ENCODE measurements at places on chromosomes 16 and 17.

DNA sequence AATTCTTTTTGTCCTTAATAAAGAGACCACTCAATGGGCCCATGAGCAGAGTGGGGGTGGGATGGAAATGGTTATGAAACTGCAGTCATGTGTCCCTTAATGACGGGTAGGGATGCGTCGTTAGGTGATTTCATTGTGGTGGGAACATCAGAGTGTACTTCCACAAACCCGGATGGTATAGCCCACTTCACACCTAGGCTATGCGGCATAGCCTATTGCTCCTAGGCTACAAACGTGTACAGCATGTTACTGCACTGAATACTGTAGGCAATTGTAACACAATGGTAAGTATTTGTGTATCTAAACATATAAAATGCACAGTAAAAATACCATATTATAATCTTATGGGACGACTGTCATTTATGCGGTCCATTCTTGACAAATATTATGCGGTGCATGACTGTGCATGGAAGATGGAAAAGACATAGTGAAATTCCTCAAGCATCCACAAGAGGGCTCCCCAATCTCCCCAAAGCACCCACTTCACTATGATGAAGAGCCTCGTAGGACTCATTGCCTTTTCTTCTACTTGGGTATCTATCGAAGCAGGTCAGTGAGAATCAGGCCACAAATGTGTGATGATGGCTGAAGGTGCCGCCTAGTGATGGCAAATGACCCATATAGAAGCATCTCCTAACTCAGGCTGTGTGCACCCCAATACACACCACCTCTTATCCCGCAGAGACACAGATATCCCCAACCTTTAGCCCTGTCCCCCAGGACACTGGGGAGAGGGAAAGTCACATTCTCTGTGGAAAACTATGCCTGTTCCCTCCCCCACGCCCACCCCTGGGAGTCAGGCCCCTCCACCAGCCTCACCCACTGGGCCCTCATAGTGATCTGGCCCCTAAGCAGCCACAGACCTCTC is 43.5 kb downstream of the TBX21 start:
- DNase-seq, result no peak

GRCh38 chr16:80447241-80447640 is 93.6 kb upstream of the DYNLRB2 start:
- DNase-seq, result peak; percentile 61

DNA sequence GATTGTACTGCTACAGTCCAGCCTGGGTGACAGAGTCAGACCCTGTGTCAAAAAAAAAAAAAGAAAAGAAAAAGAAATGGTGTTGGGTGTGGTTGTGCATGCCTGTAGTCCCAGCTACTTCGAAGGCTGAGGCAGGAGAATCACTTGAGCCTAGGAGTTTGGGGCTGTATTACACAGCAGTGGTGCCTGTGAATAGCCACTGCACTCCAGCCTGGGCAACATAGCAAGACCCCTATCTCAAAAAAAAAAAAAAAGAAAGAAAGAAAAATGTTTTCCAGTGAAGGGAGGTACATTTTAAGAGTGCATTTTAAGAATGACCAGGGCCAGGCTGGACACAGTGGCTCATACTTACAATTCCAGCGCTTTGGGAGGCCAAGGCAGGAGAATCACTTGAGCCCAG is 6.3 kb downstream of the ARL2BP start:
- DNase-seq, result no peak

- DNase-seq, result no peak
Measured at GRCh38 chr17:48738803-48739526, 10.4 kb upstream of the HOXB13 start.

- DNase-seq, result no peak
Measured at GRCh38 chr16:48393485-48394354, 8.5 kb upstream of the SIAH1 start.

DNA sequence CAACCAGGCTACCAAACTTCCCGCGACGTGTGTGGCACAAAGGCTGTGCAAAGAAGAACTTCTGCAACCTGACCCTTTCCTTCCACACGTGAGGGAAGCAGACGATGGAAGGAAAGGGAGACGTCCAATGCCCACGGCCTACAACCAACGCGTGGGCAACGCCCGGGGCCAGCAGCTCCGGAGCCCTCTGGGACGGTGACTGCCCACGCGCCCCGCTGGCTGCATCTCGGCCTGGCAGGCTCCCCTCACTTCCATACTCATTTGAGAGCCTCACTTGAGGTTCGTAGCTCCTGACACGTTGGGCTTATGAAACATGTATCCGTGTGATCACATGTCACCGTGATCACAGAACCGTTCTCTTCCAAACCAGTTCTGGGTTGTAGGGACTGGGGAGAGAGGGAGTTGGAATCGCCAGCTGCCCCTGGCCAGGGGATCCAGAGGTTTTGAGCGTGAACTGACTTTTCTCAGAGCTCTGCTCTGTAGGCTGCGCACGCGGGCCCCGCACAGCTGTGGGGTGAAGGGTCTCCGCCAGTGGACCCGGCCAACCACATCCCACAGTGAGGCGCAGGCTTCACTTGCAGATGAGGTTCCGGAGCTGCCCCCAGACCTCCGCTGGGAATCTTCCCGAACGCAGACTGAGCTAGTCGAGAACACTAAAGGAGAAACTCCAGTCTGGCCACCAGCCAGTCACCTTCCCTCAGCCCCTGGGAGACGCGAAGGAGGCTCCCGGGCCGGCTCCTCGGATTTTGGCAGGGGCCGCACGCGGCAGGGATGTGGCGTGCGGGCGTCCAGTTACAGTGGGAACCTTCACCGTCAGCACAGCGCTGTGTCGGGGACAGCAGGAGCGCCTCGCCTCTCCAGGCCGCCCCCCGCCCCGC is 1.0 kb downstream of the LMF1 start:
- peak; percentile 49 for DNase-seq

DNA sequence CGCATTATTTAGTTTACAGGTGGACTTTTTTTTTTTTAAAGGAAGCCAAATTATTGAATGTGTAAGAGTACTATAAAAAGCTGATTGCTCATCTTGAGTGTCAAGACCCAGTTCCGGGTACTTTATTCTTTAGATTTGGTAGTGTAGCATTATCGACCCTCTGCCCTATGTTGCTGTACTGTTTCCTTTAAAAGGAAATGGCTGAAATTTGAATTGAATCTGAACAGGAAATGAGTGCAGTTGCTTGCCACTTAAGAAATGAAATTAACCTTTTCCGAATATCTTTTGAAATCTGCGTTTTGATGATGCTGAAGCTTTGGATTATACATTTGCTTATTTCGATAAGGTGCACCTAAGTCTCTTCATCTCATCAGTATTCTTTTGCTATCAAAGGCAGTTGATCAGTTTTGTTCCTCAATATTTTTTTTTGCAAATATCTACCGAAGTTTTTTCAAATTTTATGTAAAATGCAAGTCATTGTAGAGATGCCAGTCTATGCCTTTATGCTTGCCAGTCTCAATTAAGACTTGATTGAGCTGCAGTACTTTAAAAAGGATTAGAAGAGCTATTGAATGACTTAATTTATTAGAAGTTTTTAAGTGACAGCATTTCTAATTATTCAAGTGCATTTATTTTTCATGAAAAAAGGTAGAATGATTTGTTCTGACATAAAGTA is 1.8 kb downstream of the GGNBP2 start:
- DNase-seq, result no peak

- DNase-seq, result no peak
Measured at GRCh38 chr16:78623796-78624195, 524.3 kb downstream of the WWOX start.

- DNase-seq, result no peak
Measured at GRCh38 chr16:88391144-88391850, 8.5 kb downstream of the ZNF469 start.

DNA sequence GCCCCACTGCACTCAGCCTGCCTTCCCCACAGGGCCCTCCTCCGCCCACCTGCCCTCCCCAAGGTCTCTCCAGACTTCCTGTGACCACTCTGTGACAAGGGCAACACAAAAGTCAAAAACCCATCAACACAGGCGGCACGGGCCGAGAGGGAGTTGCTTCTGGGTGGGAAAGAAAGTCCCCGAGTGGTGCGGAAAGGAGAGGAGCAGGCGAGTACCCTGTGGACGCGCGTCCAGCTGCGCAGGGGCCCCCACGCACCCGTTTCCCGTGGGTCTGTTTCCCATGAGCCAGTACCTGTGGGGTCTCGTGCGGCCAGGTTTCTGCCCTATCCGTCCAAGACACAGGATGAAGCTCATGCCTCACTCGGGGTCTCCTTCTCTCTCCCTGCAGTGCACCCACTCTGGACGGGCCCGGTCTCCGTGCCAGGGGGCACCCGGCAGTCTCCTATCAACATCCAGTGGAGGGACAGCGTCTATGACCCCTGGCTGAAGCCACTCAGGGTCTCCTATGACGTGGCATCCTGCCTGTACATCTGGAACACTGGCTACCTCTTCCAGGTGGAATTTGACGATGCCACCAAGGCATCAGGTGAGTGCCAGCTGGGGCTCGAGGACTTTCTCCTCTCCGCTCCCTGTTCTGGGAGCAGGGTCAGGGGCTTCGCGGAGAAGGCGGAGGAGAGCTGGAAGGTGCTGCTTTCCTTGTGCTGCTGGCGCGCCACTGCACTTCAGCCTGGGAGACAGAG is 12.2 kb downstream of the CD2BP2 start:
- DNase-seq, result no peak

- DNase-seq, result no peak
Measured at GRCh38 chr16:84419730-84420129, 51.4 kb downstream of the ATP2C2 start.

- no peak for DNase-seq
Measured at GRCh38 chr17:79625706-79626105, 14.9 kb upstream of the RBFOX3 start.

GRCh38 chr17:59421722-59422121 is 90.3 kb downstream of the YPEL2 start:
- no peak for DNase-seq

DNA sequence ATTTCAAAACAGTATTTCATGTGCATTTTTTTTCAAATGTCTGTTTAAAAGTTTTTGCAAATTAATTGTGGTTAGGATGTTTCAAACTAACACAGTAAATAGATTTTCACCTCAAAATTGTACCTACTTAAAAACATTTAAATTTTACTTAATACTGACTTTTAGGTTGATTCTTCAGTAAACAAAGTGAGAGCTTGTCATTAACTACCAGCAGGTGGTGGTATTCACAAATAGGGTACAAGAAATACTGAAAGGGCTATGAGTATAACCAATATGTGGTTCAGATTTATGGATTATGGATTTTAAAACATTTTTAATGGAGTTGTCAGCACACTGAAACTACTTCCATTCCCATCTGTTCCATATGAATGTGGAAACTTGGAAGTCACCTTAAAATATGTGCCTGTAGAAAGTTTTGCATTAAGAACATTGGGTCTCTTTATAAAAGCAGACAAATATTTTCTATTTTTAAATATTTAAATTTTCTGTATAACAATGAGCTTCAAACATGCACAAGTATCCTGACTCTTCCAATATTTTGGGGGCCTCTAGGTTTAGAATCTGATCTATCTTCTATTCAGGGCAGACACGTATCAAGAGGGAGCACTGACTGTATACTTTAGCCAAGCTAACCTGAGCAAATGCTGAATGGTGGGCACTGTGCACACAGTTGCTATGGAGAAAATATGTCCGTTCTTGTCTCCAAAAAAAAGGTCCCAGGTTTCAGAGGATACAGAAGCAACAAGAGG is 155.6 kb downstream of the SNX11 start:
- DNase-seq, result no peak

DNA sequence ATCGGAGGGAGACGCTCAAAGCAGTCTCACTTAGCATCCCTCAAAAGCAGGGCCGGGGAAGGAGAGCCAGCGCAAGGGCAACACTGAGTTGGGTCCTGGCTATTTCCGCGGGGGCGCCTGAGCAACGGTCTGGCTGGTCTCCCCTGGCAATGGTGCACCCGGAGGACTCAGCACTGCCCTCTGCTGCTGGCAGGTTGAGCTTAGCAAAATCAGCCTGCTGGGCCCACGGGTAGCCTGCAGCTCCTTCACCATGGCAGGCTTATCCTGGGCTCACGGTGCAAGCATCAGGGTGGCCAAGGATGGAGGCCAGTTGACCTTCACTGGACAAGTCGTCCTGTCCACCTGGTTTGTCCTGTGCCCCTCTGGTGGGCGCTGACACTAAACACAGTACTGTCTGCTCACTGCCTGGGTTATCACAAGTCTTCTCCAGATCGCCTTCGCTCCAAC is 14.4 kb upstream of the ALDH3A1 start:
- DNase-seq, result peak; percentile 64

- DNase-seq, result no peak
Measured at GRCh38 chr17:65058593-65058992, 2.1 kb upstream of the GNA13 start.

DNA sequence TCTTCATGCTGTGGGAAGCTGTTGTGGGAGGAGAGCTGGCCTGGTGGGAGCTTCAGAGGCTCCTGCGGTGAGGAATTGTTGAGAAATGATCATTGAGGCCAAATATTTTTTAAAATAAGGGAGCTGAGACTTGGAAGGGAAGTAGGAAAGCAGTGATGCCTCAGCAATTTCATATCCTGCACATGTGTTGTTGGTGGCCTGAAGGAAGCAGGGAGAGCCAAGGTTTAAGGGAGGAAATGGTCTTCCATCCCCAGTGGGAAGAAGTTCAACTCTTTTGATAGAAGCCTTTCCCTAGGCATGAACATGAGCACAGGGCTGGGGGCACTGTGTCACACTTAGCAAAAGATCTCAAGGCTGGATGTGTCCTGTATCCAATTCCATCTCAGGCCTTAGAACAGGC is at the start of gene CCL14:
Gene CCL14, minus strand, starts transcription at position 87 of the 400 bp plus-strand sequence. Its CDS starts 80 bp downstream, at position 7.
- DNase-seq, result no peak

- no peak for DNase-seq
Measured at GRCh38 chr17:30996486-30996885, 25.6 kb downstream of the RNF135 start.

- no peak for DNase-seq
Measured at GRCh38 chr16:57667526-57668262, 412 bp upstream of the ADGRG3 start.

- no peak for DNase-seq
Measured at GRCh38 chr17:69179227-69179952, 37.7 kb upstream of the ABCA6 start.

DNA sequence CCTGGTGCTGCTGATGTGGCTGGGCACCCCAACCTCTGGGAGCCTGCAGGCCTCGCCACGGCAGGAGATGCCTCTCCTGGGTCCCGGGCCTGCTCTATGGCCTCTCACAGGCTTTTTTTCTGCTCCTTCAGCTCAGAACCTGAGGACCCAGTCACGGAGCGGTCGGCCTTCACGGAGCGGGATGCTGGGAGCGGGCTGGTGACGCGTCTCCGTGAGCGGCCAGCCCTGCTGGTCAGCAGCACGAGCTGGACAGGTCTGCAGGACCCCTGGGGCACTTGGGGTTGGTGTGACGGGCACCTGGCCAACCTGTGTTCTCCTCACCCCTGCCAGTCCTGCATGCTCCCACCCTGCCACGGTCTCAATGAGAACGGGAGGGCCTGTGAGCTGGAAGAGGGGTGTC is 7.0 kb downstream of the ALG1 start:
- no peak for DNase-seq

GRCh38 chr16:79265196-79265595 is 335.3 kb downstream of the MAF start:
- no peak for DNase-seq

GRCh38 chr16:2155091-2155950 is at the start of gene TRAF7:
Gene TRAF7 (plus strand): TSS chr16:2155782. CDS start chr16:2163921, 8,139 bp downstream.
- peak; percentile 100 for DNase-seq

GRCh38 chr16:14186007-14186794 is 115.1 kb downstream of the MRTFB start:
- peak; percentile 35 for DNase-seq
